ENCODE measurements at places on chromosomes 2 and 18. TPM values are rescaled to one million over a fixed set of nuclear protein-coding genes. Genes with fewer than 3 reads are reported as not detected.

GRCh38 chr2:86552889-86553288, 10.4 kb downstream of the CHMP3 start:
- no peak for DNase-seq
- no peaks in the 10 kb centered on the region for H3K4me1 ChIP-seq
- H3K27ac ChIP-seq = no peak overlapping the region
- H3K4me3 ChIP-seq = no peak overlapping the region
- no peaks in the 10 kb centered on the region for H3K36me3 ChIP-seq
- H3K27me3 ChIP-seq = no peaks in the 10 kb centered on the region

The CRYGC gene
- not detected for total RNA-seq

DNA sequence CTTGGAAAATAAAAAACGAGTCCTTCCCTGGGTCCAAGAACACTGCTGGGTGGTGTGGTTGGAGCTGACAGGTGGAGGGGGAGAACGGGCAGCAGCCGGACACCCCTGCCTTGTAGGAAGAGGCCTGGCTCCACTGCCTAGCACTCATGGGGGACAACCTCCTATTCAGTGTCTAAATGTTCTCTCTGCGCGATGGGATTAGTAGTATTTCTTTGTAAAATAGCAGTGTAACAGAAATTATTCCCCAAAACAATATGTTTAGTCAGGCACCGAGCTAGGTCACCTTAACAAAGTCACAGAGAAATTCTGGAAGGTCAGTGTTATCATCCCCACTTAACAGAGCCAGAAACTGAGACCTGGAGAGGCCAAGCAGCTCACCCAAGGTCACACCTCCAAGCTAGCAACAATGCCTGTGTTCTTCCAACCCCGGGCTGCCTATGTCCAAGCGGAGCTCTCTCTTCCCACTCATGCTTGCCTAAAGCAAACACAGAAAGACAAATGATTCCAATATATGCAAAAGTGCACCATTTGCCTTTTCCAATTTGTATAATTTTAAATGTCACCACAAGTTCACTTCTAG, 68.0 kb downstream of the STEAP3 start:
- H3K27ac ChIP-seq = no peak overlapping the region
- no peaks in the 10 kb centered on the region for H3K27me3 ChIP-seq

The FER1L5 gene
- total RNA-seq = 0.51 TPM

- H3K4me1 ChIP-seq = no peaks in the 10 kb centered on the region
- H3K27ac ChIP-seq = no peak overlapping the region
- H3K4me3 ChIP-seq = no peak overlapping the region
- no peaks in the 10 kb centered on the region for H3K36me3 ChIP-seq
- DNase-seq = no peak
- no peaks in the 10 kb centered on the region for H3K27me3 ChIP-seq
Observed at GRCh38 chr2:2839393-2839781, 508.3 kb upstream of the MYT1L start.
